Liver (tissue), 10 donors: ENCODE measurements at places on chromosomes 16 and 17.

- no peak for DNase-seq
These were observed 310.5 kb upstream of the GOT2 start for GRCh38 chr16:59044616-59045015.

DNA sequence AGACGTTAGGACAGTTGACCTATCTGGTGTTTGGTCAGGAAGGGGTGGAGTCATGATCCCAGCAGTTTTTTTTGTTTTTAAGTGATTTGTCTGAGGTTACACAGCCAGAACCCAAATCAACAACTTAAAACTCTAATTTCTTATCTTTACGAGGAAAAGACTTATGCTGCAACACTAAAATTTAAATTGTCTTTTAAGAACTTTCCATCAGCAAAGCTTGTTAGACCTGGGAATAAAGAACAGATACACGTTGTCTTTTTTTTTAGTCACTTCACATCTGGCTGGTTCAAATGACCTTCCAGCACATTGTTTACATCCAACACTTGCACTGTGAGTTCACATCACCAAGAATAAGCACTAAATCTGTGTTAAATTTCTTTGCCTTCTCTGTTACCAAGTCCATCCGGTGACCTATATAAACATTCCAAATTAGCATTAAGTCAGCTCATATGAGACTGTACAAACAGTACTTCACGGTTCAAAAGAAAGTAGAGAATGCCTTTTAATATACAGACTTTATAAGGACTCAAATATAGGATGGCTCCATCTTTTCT lies 115.0 kb downstream of the HS3ST2 start:
- DNase-seq: no peak

GRCh38 chr17:68293490-68294195 lies 2.3 kb downstream of the ARSG start:
- no peak for DNase-seq

DNA sequence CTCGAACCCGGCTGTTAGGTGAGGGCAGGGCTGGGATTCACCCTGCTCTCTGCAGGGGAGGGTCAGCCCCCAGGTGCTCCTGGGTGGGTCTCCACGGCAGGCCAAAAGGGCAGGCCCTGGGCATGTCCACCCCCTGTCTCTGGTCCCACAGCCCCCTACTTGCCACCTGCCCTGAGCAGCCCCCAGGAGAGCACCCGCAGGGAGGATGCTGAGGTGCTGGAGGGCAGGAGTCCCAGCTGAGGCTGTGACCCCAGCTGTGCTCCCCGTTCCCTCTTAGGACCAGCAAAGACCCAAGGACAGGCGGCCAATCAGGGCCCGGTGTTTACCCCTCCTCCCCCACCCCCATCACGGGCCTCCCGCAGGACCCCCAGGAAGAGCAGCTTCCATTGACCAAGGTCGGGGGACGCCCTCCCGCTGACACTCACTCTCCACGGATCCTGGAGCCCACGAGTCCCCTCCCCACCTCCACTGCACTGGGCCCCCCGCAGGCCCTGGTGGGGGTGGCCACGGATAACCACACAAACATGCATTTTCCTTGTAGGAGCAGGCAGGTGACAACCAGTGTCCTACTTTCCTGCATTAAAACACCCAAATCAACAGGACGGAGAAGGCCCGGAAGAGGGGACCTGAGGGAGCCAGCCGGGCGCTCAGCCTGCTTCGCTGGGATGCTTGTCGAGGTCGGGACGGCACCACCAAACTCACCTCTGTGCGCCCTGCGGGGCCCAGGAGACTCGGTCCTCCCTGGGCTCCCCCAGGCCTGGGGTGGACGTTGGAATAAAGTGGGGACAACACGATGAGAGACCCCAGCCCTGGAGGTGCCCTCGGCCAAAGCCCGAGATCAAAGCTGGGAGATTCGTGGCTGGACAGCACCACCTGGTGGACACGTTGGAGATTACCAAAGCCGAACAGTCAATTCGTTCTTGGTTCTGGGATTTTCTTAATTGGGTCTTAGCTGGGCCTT lies 22.5 kb upstream of the ENPP7 start:
- DNase-seq: peak; percentile 61

DNA sequence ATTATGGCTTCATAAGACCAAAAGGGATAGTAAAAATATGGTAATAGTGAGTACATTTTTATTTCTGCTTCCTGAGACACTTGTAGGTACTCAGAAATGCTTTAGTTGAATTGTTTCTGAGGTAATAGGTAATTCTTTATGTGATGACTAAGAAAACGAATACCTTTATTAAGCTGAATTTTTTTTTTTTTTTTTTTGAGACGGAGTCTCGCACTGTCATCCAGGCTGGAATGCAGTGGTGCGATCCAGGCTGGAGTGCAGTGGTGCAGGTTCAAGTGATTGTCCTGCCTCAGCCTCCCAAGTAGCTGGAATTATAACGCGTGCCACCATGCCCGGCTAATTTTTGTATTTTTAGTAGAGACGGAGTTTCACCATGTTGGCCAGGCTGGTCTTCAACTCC lies 1.9 kb downstream of the RAD51C start:
- DNase-seq: no peak

DNA sequence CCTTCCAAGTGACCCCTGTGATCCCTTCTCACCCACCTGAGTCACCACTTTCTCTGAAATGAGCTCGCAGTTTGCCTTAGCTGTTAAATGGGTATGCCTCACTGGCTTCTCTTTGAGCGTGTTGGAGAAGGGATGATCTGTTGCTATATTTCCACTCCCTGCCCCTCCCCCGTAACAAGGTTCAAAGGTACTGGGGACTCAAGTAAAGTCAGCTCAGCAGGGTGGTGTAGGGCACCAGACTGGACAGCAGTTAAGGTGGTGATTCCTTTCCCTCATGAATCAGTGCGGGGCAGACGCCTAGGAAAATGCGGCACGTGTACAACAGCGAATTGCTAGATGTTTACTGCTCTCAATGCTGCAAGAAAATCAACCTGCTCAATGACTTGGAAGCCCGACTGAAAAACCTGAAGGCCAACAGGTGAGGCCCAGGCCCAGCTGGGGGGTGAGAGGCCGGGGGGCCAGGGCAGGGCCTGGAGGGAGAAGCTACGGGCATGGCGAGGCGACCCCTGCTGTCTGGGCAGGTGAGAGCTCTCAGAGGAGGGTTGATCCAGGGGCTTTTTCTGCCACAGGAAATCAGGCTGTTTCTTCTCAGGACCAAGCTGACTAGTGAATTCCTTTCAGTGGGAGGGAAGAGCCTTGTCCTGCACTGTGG lies 130.3 kb downstream of the RAB11FIP4 start:
- DNase-seq: no peak

GRCh38 chr16:48535831-48536613 lies 74.0 kb downstream of the N4BP1 start:
- DNase-seq: no peak

DNA sequence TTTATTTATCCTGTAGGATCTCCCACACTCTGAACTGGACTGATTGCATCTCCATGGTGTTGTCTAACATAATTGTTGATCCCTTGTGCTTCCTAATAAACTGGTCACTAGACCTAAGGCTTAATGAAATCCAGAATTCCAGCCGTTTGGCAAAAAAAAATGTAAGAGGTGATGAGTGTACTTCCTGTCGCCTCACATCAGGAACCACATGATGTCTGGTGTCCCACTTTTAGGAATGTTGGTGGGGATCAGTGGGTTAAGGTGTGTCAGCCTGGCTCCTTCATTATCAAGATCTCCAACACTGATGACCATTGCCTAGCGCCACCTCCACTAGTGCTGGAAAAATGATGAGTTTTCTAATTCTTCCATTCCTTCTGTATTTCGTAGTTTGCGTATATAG lies 18.6 kb upstream of the LONP2 start:
- no peak for DNase-seq

DNA sequence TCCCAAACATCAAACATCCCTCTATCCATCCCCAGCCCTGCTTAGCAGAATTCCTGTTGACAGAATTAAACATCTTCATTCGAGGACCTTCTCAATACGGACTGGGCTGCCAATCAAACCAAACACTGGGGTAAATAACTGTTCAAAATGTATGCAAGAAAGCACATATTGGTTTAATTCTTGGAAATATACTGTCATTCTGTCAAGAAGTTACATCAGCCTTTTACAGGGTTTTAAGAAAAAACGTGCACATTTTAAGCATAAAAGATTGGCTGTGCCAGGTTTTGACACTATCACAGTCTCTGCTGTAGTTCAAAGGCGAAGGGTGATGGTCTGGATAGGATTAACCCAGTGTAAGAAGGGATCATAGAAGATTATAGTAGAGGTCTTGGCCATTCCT lies 25.1 kb upstream of the CCNF start:
- DNase-seq: no peak

DNA sequence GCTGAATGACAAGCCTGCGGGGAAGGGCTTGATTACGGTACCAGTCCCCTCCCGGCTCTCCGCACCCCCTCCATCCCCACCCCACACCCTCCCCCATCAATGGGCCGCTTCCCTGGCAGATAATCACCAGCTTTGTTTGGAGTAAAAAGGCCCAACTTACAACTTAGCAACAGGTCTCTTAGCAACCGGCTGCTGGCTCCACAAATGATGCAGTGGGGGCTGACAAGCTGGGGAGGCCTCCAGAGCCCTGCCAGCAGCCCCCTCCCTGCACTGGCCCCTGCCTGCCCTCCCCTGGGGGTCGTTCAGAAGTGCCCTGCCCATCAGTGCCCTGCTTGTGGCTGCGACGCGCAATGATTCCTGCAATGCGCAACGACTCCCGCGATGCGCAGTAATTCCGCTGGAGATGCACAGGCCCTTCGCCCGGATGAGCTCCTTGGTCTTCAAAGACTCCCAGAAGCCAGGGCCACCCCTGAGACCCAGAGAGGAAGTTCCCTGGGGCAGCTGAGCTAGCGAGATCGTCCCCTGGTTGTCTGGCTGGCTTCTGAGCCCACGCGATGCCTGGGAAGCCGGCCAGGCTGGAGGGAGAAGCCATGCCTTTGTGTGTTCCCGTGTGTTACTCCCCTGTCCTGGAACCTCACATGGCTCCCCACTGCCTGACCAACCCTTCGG lies 23.3 kb downstream of the CPNE2 start:
- peak; percentile 42 for DNase-seq

GRCh38 chr17:76236603-76237002 lies 3.7 kb downstream of the RNF157 start:
- no peak for DNase-seq

- no peak for DNase-seq
These were observed 16.2 kb downstream of the SMTNL2 start for GRCh38 chr17:4600563-4600962.

- no peak for DNase-seq
These were observed 62.3 kb downstream of the SSH2 start for GRCh38 chr17:29867643-29868181.

- no peak for DNase-seq
These were observed 34.1 kb downstream of the CDRT15 start for GRCh38 chr17:14202388-14203166.

- DNase-seq: no peak
These were observed 8.6 kb downstream of the CEP95 start for GRCh38 chr17:64515419-64515818.

- no peak for DNase-seq
These were observed 71.9 kb upstream of the GAS7 start for GRCh38 chr17:10270258-10270657.

DNA sequence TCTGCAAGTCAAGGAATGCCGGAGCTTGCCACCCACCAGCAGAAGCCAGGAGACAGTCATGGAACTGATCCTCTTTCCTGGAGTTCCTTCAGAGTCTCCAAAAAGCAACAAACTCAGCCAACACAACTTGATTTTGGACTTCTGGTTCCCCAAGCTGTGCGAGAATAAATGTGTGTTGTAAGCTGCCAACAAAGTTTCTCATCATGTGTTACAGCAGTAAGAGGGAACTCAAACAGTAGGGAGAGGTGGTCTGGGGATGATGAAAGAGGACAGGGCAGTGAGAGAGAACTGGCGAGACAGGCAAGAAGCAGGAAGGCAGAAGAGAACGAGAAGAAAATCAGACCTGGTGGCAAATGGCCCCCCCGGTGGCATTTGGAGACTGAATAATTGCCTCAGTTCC lies 204.9 kb downstream of the MAF start:
- DNase-seq: no peak

DNA sequence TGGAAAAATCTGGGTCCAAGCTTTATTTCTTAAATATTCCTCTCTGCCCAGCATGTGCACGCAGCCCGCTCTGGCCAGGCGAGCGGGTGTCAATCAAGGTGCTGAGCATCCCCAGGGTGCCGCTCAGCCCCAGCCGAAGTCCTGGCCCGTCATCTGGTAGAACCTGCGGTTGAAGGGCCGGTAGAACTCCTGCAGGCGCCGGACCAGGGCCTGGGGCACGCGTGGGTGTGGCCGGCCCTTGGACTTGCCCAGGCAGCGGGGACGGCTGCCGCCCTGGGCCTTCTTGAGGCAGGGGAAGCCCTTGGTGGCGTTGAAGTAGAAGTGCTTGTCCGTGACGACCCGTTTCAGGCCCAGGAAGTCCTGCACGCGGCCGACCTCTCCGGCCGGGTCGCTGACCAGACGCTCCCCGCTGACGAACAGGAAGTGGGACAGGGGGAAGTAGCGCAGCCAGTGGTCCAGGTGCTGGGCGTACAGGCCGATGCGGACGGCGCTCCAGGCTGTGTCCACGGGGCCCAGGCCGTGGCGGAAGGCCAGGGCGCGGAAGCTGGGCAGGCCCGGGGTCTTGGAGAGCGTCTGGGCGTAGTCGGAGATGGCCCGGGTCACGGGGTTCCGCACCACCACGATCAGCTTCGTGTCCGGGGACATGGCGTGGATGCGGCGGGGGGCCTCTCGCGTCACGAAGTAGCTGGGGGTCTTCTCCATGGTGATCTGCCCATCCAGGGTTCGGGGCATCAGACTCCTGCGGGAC lies 6.6 kb downstream of the HS3ST6 start:
- DNase-seq: no peak

- peak; percentile 73 for DNase-seq
These were observed 17.3 kb downstream of the MYO18A start for GRCh38 chr17:29162909-29163341.

DNA sequence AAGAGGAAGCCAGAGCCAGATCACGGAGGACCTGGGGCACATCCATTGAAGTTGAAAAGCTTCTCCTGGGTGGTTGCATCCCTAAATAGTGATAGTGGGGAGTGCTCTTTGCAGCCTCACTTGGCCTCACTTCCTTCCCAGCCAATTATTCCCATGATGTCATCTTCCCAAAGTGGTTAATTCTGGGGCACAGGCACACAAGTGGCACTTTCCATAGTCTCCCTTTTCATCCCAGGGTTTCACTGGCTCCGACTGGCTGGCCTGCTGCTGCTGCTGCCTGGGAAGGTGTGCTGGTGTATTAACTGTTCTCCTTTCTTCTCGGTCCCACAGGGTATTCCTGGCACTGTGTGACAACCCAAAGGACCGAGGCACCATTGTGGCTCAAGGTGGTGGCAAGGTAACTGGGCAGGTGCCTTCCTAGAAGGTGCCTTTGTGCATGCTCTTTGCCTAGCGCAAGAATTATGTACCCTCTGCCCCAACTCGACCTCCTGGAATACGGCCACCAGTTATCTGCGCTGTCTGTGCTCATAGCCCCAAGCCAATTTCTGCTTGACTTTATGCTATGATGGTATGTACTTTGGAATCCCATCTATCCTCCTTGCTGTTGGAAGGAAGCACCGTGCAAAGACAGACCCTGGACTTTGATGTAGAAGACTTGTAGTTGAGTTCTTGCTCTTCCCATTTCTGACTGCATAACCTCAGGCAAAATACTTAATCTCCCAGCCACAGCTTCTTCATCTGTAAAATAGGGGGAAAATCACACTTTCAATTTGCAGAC lies 18.4 kb downstream of the SLC35G3 start:
- DNase-seq: no peak

- DNase-seq: no peak
These were observed 150.2 kb downstream of the TANC2 start for GRCh38 chr17:63116228-63116627.

GRCh38 chr17:28530250-28530649 lies 22.2 kb downstream of the UNC119 start:
- DNase-seq: no peak

GRCh38 chr17:56914581-56915273 lies 878 bp upstream of the TRIM25 start:
- DNase-seq: no peak
